Stimulated activated CD8-positive, alpha-beta memory T cell treated with anti-CD3 and anti-CD28 coated beads, Interleukin-4, amount 100 ng/mL, for 24 hours (primary cell): ENCODE measurements at places on chromosomes 1 and 21.

DNA sequence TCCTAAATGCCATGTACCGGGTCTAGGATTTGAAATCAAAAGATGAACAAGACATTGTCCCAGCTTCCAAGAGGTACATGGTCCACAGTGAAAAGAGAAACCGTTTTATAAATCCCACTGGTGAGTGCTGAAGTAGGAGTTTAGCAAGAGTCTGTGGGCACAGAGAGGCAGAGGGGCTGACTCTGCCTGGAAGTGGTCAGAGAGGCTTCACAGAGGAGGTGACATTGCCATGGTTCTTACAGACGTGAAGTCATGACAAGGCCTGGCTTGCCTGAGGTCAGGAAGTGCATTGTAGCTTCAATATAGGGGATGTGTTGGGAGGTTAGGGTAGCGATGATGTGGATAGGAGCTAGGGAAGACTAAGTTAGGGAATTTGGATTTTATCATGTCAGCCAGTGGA is 28.4 kb downstream of the MAPKAPK2 start:
- no peak for DNase-seq

- no peak for DNase-seq
These were observed 198.9 kb upstream of the UBE2U start for GRCh38 chr1:64004451-64005025.

DNA sequence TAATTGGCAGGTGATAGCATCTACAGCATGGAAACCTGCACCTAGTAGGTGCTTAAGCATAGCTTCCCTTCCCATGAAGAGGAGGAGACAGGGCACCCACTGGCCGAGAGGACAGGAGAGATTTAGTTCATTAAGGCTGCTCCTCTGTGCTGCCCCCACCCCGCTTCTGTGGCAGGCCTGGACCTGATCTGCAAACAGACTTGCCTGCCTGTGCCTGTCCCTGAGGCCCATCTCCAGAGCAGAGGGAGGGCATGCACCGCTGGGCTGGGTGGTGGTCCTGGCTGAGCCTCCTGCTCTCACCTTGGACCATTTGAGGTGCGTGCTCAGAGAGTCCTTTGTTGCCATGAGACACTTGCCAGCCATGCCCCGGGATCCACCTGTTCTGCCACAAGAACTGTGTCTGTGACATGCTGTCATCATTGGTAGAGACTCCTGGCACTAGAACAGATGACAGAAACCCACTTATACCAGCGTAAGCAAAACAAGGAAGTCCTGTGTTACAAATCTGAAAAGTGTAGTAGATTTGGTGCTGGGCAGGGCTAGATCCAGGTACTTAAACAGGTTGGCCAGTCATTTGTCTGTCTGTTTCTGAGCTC is 55.6 kb downstream of the PTPRF start:
- no peak for DNase-seq

GRCh38 chr1:96473791-96474434 is 247.7 kb upstream of the PTBP2 start:
- DNase-seq, result no peak

DNA sequence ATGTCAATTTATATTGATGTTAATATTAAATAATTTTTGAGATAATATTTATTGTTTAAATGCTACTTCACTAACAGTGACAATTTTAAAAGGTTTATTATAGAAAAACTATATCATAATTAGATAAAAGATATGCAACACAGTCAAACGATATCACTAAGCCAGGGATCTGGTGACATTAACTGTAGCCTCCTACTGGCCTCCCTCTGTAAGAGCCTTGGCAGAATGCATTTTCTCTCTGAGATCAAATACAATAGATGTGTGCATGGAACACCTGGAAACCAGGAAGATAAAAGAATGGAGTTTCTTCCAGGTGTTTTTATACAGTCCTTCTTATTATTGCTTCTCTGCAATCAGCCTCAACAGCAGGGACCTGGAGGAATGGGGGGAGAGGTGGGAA is 1762.1 kb downstream of the BRINP3 start:
- DNase-seq, result no peak

DNA sequence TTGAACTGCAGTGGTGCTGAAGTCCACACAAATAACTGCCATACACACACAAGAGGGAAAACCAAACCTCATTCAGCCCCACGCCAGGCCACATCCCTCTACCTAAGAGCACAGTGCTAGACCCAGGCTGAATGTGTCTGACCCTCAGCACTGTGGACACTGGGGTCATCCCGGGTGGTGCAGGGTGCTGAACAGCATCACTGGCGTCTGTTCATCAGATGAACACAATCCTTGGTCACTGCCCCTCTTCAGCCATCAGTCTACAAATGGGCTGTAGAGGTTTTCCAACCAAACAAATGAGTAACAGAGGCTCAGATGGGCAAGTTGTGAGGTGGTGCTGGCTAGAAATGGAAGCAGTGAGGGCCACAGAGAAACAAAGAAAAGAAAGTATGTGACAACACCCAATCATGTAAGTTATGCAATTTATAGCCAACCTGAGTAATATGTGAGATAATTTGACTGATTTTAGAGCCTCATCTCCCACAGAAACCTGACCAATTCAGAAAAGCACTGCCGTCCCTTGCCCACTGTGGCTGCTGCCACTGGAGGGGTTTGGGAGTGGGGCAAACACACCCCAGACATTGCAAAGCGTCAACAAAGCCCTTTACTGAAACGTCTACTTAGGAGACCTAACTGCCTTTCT is 27.9 kb downstream of the GNB1 start:
- DNase-seq, result no peak

- DNase-seq, result no peak
These were observed 9.5 kb downstream of the PLXNA2 start for GRCh38 chr1:208234721-208235120.

- no peak for DNase-seq
These were observed 30.6 kb downstream of the KCND3 start for GRCh38 chr1:111958851-111959250.
